Activated T-cell treated with anti-CD3 and anti-CD28 coated beads for 48 hours (primary cell): ENCODE measurements at places on chromosomes 2 and 18.

DNA sequence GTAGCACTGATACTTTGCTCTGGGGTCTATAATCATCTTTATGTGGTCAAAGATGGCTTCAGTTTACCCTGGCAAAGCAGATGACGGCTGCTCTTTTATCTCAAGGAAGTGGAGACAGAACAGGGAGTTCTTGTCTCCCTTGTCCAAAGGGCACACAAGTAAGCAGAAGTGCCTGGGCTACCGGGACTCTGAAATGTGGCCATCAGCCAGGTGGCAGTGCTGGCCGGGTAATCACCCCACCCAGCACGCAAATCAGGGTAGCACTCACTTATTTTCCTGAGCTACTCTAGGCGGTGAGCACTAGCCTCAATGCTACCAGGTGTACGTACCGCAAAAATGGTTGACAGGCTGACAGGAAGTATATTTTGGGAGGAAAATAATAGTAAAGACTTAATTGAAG is 119.7 kb upstream of the ETAA1 start:
- no peak for DNase-seq

DNA sequence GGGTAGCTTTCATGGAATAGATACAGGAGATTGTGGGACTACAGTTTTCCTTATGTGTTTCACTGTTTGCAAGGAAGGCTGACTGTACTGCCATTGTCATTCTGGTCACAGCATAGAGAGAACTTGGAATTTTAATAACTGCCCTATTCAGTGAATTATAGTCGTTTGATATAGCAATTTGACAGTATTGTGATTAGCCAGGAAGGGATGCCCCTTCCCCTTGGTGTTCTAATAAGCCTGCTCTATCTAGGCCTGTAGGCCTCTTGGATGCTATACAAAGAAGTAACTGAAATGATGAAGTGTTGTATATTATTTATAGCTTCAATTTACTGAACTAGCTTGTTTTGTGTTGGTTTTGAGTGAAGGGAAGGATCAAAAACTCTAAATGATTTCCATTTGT is 528.6 kb upstream of the CDH2 start:
- no peak for DNase-seq

GRCh38 chr2:128301501-128301966 is 17.1 kb downstream of the HS6ST1 start:
- DNase-seq, result no peak

DNA sequence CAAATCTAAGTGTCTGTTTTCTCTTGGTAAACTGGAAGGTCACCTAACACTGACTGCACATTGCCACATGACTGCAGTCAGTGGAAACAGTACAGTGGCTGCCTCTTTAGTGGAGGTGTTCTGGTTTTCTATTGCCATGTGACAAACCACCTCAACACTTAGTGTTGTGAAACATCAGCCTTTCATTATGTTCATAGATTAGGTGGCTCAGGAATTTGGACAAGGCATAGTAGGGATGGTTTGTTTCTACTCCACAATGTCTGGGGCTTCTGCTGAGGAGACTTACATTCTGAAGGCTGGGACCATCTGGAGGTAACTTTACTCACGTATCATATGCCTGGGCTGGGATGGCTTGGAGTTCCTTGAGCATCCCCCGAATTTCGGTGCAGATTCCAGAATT is 26.5 kb downstream of the CCDC85A start:
- DNase-seq, result no peak

GRCh38 chr2:39919511-39920306 is 140.7 kb upstream of the THUMPD2 start:
- DNase-seq, result no peak

- no peak for DNase-seq
Measured at GRCh38 chr18:58481321-58482180, 147.3 kb downstream of the ALPK2 start.

GRCh38 chr2:191696001-191696400 is 18.1 kb downstream of the NABP1 start:
- no peak for DNase-seq

DNA sequence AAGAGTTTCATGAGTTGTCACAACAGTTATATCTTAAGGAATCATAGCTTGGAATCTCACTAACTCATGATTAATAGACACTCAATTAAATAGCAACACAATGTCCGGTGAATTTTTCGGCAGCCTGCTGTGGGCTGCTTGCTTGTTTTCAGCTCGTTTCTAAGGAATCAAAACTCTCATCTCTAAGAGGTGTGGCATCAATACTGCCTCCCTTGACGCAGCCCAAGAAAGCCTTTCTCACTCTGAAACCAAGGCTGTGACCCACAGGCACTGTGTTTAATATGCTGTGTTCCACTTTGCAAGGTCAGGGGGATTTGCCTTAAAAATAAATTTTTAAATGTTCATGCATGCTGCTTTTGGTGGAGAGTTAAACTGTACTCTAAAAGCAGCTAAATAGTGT is 5.4 kb downstream of the DCC start:
- no peak for DNase-seq

DNA sequence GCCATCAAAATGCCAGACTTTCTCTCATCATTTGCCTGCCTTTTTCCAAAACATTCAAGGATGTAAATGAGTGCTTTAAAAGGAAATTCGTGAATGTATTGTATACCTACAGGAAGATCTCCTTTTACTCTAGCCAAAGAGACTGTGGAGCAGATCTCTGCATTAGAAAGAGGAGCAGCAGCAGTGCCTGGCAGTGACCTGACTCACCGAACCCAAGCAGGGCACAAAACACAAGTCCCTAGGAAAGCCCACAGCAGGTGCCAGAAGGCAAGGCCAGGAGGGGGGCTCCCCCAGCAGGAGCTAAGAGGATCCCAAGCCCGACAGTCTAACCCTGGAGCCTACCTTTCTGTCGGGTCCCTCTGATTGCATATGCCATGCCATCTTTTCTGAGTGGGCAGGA is 47.9 kb downstream of the L3MBTL4 start:
- DNase-seq, result no peak

GRCh38 chr2:129731907-129732629 is 247.4 kb upstream of the RAB6C start:
- DNase-seq, result no peak

GRCh38 chr2:174571669-174572323 is 25.8 kb downstream of the WIPF1 start:
- no peak for DNase-seq
